Activated naive CD4-positive, alpha-beta T cell treated with anti-CD3 and anti-CD28 coated beads for 36 hours (primary cell): ENCODE measurements at places on chromosomes 5 and 9. TPM values are rescaled to one million over a fixed set of nuclear protein-coding genes. Genes with fewer than 3 reads are reported as not detected.

Gene TPD52L3
- total RNA-seq = not detected

Gene GGTA1
- total RNA-seq = not detected

GRCh38 chr5:89105836-89106235 is 222.9 kb upstream of the MEF2C start:
- H3K27me3 ChIP-seq = no peaks in the 10 kb centered on the region
- no peaks in the 10 kb centered on the region for H3K36me3 ChIP-seq
- DNase-seq = no peak
- H3K27ac ChIP-seq = no peak overlapping the region
- no peaks in the 10 kb centered on the region for H3K4me1 ChIP-seq
- no peak overlapping the region for H3K4me3 ChIP-seq

DNA sequence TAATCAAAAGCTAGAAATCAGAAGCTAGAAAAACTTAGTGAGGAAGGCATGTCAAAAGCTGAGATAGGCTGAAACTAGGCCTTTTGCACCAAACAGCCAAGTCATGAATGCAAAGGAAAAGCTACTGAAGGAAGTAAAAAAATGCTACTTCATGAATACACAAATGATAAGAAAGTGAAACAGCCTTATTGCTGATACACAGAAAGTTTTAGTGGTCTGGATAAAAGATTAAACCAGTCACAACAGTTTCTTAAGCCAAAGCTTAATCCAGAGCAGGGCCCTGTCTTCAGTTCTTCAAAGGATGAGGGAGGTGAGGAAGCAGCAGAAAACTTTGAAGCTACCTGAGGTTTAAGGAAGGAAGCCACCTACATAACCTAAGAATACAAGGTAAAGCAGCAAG is 102.5 kb upstream of the SH3GL2 start:
- H3K27me3 ChIP-seq = no peaks in the 10 kb centered on the region
- no peak overlapping the region for H3K27ac ChIP-seq
- H3K4me1 ChIP-seq = no peaks in the 10 kb centered on the region

Gene NEUROG1
- total RNA-seq = not detected

Gene FGFR4
- total RNA-seq = 1.3 TPM

Gene CAPSL
- total RNA-seq = 1.8 TPM

Gene ANXA2R
- total RNA-seq = 6.0 TPM

GRCh38 chr5:57586649-57587048 is 104.0 kb upstream of the ACTBL2 start:
- no peaks in the 10 kb centered on the region for H3K36me3 ChIP-seq
- no peak for DNase-seq
- no peaks in the 10 kb centered on the region for H3K27me3 ChIP-seq

- H3K27me3 ChIP-seq = peaks cover 3% of the 10 kb centered on the region
- no peaks in the 10 kb centered on the region for H3K4me1 ChIP-seq
- DNase-seq = no peak
These were observed 451.6 kb downstream of the TLE1 start for GRCh38 chr9:81237565-81238231.

- no peaks in the 10 kb centered on the region for H3K27me3 ChIP-seq
- H3K27ac ChIP-seq = no peak overlapping the region
- H3K4me1 ChIP-seq = no peaks in the 10 kb centered on the region
- DNase-seq = no peak
These were observed 47.3 kb upstream of the ACTBL2 start for GRCh38 chr5:57529864-57530263.

GRCh38 chr5:60826653-60827052 is 17.4 kb downstream of the ELOVL7 start:
- H3K27ac ChIP-seq = no peak overlapping the region
- no peak overlapping the region for H3K4me3 ChIP-seq
- peaks cover 7% of the 10 kb centered on the region for H3K4me1 ChIP-seq
- H3K36me3 ChIP-seq = no peaks in the 10 kb centered on the region
- DNase-seq = no peak

GRCh38 chr5:174675916-174676315 is 48.5 kb upstream of the MSX2 start:
- no peaks in the 10 kb centered on the region for H3K4me1 ChIP-seq
- no peak overlapping the region for H3K27ac ChIP-seq
- H3K4me3 ChIP-seq = no peak overlapping the region
- DNase-seq = no peak
- no peaks in the 10 kb centered on the region for H3K36me3 ChIP-seq

Gene HK3
- not detected for total RNA-seq

- no peaks in the 10 kb centered on the region for H3K36me3 ChIP-seq
- no peaks in the 10 kb centered on the region for H3K4me1 ChIP-seq
- H3K4me3 ChIP-seq = no peak overlapping the region
- H3K27ac ChIP-seq = no peak overlapping the region
- DNase-seq = no peak
These were observed 200.6 kb upstream of the IRX1 start for GRCh38 chr5:3394891-3395599.

DNA sequence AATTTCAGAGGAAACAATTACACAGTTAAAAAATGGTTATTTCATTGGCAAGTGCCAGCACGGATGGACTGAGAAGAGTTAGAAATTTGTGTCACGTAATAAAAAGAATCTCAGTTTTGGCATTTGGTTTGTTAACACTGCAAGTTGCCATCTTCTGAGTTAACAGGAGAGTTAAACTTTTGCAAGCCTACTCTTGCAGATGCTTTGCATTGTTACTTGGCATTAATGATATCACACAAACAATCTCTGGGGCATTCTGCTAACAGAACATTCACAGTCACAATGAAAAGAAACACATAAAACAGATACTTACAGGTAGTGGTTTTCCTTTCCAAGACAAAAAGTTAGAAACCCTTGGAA is 647 bp downstream of the FREM1 start:
- no peak overlapping the region for H3K27ac ChIP-seq
- H3K27me3 ChIP-seq = peaks cover 2% of the 10 kb centered on the region
- no peak for DNase-seq
- no peaks in the 10 kb centered on the region for H3K36me3 ChIP-seq
- no peak overlapping the region for H3K4me3 ChIP-seq

GRCh38 chr9:127185931-127186781 is 63.7 kb upstream of the ANGPTL2 start:
- no peaks in the 10 kb centered on the region for H3K4me1 ChIP-seq
- no peaks in the 10 kb centered on the region for H3K36me3 ChIP-seq
- H3K27ac ChIP-seq = no peak overlapping the region
- no peak for DNase-seq
- H3K4me3 ChIP-seq = no peak overlapping the region
- no peaks in the 10 kb centered on the region for H3K27me3 ChIP-seq

Gene C9
- not detected for total RNA-seq

Gene ACTBL2
- total RNA-seq = not detected

DNA sequence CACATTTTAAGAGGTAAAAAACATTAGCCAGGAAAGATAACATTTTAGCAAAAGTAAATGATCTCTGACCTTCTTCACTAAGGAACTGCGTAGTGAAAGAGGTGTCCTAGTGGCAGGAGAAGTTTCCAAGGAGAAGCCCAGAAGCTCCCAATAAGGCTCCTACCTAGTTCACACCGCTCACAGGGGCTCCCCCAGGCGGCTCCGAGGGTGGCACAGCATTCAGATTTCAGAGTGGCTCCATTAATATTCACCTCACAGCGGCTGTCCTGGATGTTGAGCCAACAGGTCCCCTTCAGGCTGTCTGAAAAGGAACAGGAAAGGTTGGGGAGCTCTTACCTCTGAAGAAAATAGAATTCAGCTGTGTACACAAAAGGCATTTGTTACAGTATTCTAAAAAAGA is 187.3 kb downstream of the FBN2 start:
- no peaks in the 10 kb centered on the region for H3K27me3 ChIP-seq
- H3K4me3 ChIP-seq = no peak overlapping the region
- H3K36me3 ChIP-seq = no peaks in the 10 kb centered on the region
- no peak for DNase-seq
- H3K27ac ChIP-seq = no peak overlapping the region
- no peaks in the 10 kb centered on the region for H3K4me1 ChIP-seq

DNA sequence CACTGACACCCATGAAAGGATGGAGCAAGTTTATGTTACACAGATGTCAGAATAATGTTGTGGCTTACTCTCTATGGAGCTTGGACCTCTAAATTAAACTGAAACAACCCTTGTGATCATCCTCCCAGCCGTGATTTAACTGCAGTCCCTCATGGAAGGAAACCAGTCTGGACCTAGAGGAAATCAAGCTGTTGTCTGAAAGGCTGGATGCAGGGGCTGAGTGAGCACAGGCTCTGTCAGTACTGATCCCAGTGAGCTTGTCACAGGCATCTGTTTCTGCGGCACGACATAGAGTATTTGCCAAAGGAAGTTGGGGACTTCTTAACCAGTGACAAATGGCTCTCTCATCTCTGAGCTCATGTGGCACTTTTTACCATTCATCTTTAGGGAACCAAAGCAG is 282.9 kb upstream of the MAP3K1 start:
- DNase-seq = no peak
- H3K27ac ChIP-seq = no peak overlapping the region
- no peaks in the 10 kb centered on the region for H3K36me3 ChIP-seq
- no peak overlapping the region for H3K4me3 ChIP-seq

DNA sequence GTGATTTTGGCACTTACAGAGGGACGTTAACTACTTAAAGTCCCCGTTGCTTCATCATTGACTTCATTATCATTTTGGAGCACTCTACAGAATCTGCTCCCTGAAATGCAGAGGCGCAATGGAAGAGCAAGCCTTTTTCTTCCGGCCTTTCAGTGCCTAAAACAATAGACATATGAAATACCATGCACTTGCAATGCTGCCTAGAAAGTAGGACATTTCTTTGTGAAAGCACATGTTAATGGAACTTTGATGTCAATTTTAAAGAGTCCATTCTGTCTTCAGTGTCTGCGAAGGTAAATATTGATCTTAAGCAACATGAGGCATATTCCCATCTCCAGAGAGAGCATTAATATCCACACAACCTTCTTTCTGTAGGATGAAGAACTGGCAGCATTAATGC is 36.3 kb downstream of the ITGA2 start:
- no peaks in the 10 kb centered on the region for H3K36me3 ChIP-seq
- H3K4me3 ChIP-seq = no peak overlapping the region
- H3K27me3 ChIP-seq = no peaks in the 10 kb centered on the region
- H3K4me1 ChIP-seq = peaks cover 20% of the 10 kb centered on the region
- no peak for DNase-seq
- H3K27ac ChIP-seq = no peak overlapping the region

GRCh38 chr9:76395381-76395780 is 1.2 kb upstream of the RFK start:
- no peak overlapping the region for H3K27ac ChIP-seq
- no peaks in the 10 kb centered on the region for H3K27me3 ChIP-seq
- no peak for DNase-seq
- H3K36me3 ChIP-seq = peaks cover 17% of the 10 kb centered on the region
- peaks cover 25% of the 10 kb centered on the region for H3K4me1 ChIP-seq

GRCh38 chr5:170633235-170634081 is 129.6 kb downstream of the KCNIP1 start:
- peak overlapping the region; percentile 57 for H3K4me3 ChIP-seq
- peak; percentile 11 for DNase-seq
- peaks cover 16% of the 10 kb centered on the region for H3K4me1 ChIP-seq
- H3K27ac ChIP-seq = no peak overlapping the region
- H3K27me3 ChIP-seq = no peaks in the 10 kb centered on the region
- no peaks in the 10 kb centered on the region for H3K36me3 ChIP-seq

Gene CNTNAP3
- not detected for total RNA-seq

Gene SPATA31E1
- not detected for total RNA-seq

GRCh38 chr5:140344683-140345423 is 1.6 kb downstream of the HBEGF start:
- DNase-seq = peak; percentile 29
- peaks cover 47% of the 10 kb centered on the region for H3K4me1 ChIP-seq
- H3K36me3 ChIP-seq = peaks cover 26% of the 10 kb centered on the region
- no peak overlapping the region for H3K27ac ChIP-seq
- H3K27me3 ChIP-seq = no peaks in the 10 kb centered on the region

GRCh38 chr5:111514087-111514486 is 1.8 kb upstream of the STARD4 start:
- H3K36me3 ChIP-seq = no peaks in the 10 kb centered on the region
- no peaks in the 10 kb centered on the region for H3K27me3 ChIP-seq
- peaks cover 24% of the 10 kb centered on the region for H3K4me1 ChIP-seq
- no peak for DNase-seq
- no peak overlapping the region for H3K27ac ChIP-seq
- no peak overlapping the region for H3K4me3 ChIP-seq

Gene MSX2
- not detected for total RNA-seq

Gene CER1
- total RNA-seq = not detected

Gene IFNB1
- total RNA-seq = 0.44 TPM

Gene RASGRF2
- total RNA-seq = 10.8 TPM

DNA sequence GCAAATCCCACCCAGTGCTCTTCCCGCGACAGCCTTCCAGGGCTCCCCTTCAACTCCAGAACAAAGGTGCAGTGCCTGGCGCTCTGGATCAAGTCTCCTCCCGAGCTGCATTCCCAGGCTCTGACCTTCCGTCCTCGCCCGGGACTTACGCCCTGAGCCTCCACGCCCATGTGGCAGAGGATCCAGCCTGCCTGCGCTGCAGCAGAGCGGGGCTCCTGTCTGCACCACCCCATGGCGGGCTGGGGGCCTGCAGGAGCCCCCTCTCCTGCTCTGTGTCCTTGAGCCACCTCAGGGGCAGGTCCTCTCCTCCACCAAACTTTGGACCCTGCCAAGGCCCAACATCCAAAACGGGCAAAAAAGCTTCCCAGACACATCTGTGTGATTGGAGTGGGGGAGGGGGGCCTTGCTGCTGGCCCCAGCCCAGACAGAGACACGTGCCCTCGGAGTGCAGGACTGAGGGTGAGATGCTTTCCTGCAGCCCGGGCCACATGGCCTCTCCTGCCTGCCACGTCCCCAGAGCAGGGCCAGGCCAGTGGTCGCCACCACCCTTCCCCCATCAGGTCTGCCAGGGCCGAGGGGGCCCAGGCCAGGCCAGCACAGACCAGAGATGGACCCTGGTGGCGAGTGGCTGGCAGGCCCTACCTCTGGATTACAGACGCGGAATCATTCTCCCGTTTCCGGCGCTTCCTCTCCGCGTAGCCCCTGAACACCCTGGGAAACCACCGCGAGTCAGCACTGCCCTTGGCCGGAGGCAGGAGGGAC is 4.4 kb downstream of the NSMF start:
- no peak for DNase-seq
- H3K4me3 ChIP-seq = peak overlapping the region; percentile 34
- H3K36me3 ChIP-seq = peaks cover 13% of the 10 kb centered on the region
- H3K27me3 ChIP-seq = no peaks in the 10 kb centered on the region

Gene NIPSNAP3A
- 17.8 TPM for total RNA-seq

DNA sequence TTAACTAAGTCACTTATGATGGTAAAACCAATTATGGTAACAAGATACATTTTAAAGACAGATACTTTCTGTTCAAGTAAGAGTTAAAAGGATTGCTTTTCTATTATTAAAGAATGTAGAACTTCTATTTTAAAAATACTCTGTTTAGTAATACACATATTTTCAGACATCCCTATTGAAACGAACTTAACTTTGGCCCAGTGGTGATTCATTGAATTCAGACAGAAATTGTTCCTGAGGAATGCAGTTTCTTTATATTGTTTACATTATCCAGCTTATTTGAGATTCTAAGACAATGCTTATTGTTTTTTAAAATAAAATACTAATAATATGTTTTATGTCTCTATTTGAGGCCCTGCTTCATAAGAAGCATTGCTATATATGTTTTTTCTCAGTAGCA is 816.4 kb downstream of the SEMA5A start:
- H3K4me1 ChIP-seq = no peaks in the 10 kb centered on the region
- H3K27me3 ChIP-seq = no peaks in the 10 kb centered on the region
- no peak overlapping the region for H3K4me3 ChIP-seq
- no peaks in the 10 kb centered on the region for H3K36me3 ChIP-seq
- no peak for DNase-seq

Gene FOXD4L6
- total RNA-seq = not detected

Gene OR4F3
- not detected for total RNA-seq

Gene TXNDC8
- total RNA-seq = not detected
